Mesangial cell (primary cell): ENCODE measurements at places on chromosomes 3 and 15. TPM values are rescaled to one million over a fixed set of nuclear protein-coding genes. Genes with fewer than 3 reads are reported as not detected.

SENP8 gene
- total RNA-seq = 1.1 and 1.5 TPM in 2 replicates

CIB2 gene
- 12.7 and 19.3 TPM in 2 replicates for total RNA-seq

PIGB gene
- total RNA-seq = 7.2 and 8.9 TPM in 2 replicates

EXD1 gene
- under 0.01 TPM in 1 of 2 replicates, not detected in the other for total RNA-seq

PP2D1 gene
- not detected in 2 replicates for total RNA-seq

FRMD5 gene
- 8.5 and 10.8 TPM in 2 replicates for total RNA-seq

RPP25 gene
- 6.0 and 8.7 TPM in 2 replicates for total RNA-seq

ZIC1 gene
- total RNA-seq = not detected in 2 replicates

UQCRC1 gene
- total RNA-seq = 349 and 382 TPM in 2 replicates

IFT122 gene
- total RNA-seq = 14.0 and 15.2 TPM in 2 replicates

ACP3 gene
- total RNA-seq = 1.5 TPM in 1 of 2 replicates, not detected in the other

TMEM212 gene
- total RNA-seq = not detected in 2 replicates

SCAANT1 gene
- total RNA-seq = not detected in 2 replicates

ASB14 gene
- total RNA-seq = not detected in 2 replicates

DTWD1 gene
- 5.3 and 6.5 TPM in 2 replicates for total RNA-seq

DNAH12 gene
- total RNA-seq = under 0.01 TPM in 1 of 2 replicates, not detected in the other

HCLS1 gene
- 0.49 and 0.51 TPM in 2 replicates for total RNA-seq

KIF15 gene
- 0.38 and 13.9 TPM in 2 replicates for total RNA-seq

EPHA3 gene
- 0.81 and 3.3 TPM in 2 replicates for total RNA-seq

CFAP100 gene
- total RNA-seq = not detected in 2 replicates

GOLGA6B gene
- not detected in 2 replicates for total RNA-seq

TOPBP1 gene
- 8.6 and 25.9 TPM in 2 replicates for total RNA-seq

LSMEM2 gene
- not detected in 2 replicates for total RNA-seq

TICRR gene
- total RNA-seq = 0.89 and 10.9 TPM in 2 replicates

IL17RD gene
- 12.9 and 31.3 TPM in 2 replicates for total RNA-seq

ATP8B4 gene
- total RNA-seq = not detected in 2 replicates

FBXW12 gene
- total RNA-seq = 0.25 TPM in 1 of 2 replicates, not detected in the other

RTP3 gene
- not detected in 2 replicates for total RNA-seq

USF3 gene
- total RNA-seq = 5.7 and 10.8 TPM in 2 replicates

GABRA5 gene
- total RNA-seq = 0.25 and 0.33 TPM in 2 replicates

GAP43 gene
- 0.13 and 0.16 TPM in 2 replicates for total RNA-seq

SI gene
- total RNA-seq = not detected in 2 replicates

ZNF502 gene
- 1.5 and 1.9 TPM in 2 replicates for total RNA-seq

GATA2 gene
- 2.1 and 4.1 TPM in 2 replicates for total RNA-seq

SAMD7 gene
- total RNA-seq = not detected in 2 replicates

NMD3 gene
- total RNA-seq = 25.3 and 28.5 TPM in 2 replicates

FANCD2OS gene
- total RNA-seq = not detected in 2 replicates

NEK10 gene
- under 0.01 and 0.33 TPM in 2 replicates for total RNA-seq

SLC24A5 gene
- total RNA-seq = not detected in 2 replicates

GPR176 gene
- total RNA-seq = 54.9 and 61.6 TPM in 2 replicates

TM4SF1 gene
- 113 and 140 TPM in 2 replicates for total RNA-seq

BTLA gene
- not detected in 2 replicates for total RNA-seq

PLA2G4F gene
- not detected in 2 replicates for total RNA-seq

GABRR3 gene
- total RNA-seq = not detected in 2 replicates

LXN gene
- 15.5 and 82.9 TPM in 2 replicates for total RNA-seq

CCDC54 gene
- total RNA-seq = not detected in 2 replicates

AQP9 gene
- total RNA-seq = not detected in 2 replicates

BHLHE40 gene
- total RNA-seq = 99.7 and 113 TPM in 2 replicates

LRRIQ4 gene
- not detected in 2 replicates for total RNA-seq

RNU5B-1 gene
- total RNA-seq = not detected in 2 replicates

FBXO45 gene
- 3.9 and 4.7 TPM in 2 replicates for total RNA-seq
